Astrocyte of the hippocampus (primary cell): ENCODE measurements at places on chromosomes 2 and 18.

- no peak for DNase-seq
Observed at GRCh38 chr2:224448236-224448635, 46.3 kb upstream of the FAM124B start.

GRCh38 chr2:1652034-1652790, 92.1 kb downstream of the PXDN start:
- peak; percentile 56 for DNase-seq

DNA sequence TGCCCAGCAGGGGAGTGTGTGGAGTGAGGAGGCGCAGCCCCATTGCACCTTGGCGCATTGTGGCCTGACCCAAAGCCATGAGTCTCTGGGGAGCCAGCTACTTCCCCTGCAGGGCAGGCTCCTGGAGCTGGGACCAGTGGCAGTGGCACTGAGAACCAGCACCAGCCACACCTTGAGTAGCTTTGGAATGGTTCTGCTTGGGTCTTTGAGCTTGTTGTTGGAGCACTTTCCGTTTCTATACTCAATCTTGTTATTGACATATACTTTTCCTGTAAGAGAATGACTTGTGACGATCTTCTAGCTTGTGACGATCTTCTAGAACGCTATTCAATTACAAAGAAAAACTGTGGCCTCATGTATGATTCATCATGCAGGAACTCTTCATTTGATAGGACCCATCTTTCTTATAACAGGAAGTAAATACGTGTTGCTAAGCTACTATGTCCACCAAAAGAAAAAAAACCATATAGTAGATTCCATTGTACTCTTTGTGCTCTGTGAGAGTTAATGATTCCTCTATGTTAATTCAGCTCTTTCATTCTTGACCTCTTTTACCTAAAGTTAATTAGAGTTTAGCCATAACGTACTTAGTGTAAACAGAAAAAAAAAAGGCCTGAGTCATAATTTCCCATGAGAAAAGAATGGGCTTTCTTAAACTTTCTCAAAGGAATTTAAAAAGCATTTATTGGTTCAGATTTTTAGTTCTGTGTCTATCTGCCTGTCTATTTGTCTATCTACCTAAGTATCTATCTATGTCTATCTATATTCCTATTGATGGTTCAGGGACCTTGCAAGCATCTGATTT, 113.1 kb downstream of the GATA6 start:
- peak; percentile 82 for DNase-seq

- DNase-seq: peak; percentile 84
Observed at GRCh38 chr2:182148344-182148743, 162.7 kb downstream of the PPP1R1C start.

DNA sequence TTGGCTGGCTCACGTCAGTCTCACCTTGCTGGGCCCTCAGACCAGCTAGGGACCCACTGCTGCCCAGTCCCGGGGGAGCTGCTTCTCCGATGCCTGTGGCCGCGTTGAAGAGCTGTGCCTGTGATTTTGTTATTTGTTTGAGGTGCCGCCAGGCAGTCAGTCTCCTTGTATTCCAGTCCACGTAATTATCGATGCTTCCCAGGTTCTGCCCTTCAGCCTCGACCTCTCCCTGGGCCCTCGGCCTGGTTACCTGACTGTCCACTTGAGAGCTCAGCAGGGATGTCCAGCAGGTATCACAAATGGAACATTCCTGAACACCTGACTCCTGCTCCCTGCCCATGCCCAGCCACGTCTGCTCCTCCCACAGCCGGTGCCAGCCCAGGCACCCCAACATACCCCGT, 195.9 kb upstream of the HS6ST1 start:
- DNase-seq: no peak

GRCh38 chr18:60019463-60019840, 119.7 kb downstream of the PMAIP1 start:
- peak; percentile 88 for DNase-seq

DNA sequence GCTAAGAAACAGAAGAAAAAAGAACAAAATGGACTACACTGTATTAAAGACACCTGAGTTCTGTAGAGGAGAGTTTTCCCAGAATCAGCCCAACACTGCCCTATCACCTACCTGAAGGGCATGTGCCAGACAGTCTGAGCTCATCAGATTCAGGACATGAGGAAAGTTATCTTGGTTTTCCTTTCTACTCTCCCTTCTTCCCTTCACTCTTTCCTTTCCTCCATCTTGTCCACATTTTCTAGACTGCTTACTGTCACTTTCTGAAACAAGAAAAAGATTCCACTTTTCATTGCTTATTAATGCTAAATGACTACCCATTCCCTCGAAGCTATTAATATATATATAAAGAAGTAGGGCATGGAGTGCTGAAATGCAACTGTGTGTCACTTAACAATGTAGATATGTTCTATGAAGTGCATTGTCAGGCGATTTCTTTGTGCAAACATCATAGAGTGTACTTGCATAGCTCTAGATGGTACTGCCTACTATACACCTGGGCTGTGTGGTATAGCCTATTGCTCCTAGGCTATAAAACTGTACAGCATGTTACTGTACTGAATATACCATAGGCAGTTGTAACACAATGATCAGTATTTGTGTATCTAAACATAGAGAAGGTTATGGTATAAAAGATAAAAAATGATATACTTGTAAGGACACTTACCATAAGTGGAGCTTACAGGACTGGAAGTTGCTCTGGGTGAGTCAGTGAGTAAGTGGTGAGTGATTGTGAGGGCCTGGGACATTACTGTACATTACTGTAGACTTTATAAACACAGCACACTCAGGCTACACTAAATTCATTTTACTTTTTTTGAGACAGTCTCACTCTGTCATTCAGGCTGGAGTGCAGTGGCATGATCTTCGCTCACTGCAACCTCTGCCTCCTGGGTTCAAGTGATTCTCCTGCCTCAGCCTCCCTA, 145.5 kb upstream of the ITGA6 start:
- peak; percentile 25 for DNase-seq

DNA sequence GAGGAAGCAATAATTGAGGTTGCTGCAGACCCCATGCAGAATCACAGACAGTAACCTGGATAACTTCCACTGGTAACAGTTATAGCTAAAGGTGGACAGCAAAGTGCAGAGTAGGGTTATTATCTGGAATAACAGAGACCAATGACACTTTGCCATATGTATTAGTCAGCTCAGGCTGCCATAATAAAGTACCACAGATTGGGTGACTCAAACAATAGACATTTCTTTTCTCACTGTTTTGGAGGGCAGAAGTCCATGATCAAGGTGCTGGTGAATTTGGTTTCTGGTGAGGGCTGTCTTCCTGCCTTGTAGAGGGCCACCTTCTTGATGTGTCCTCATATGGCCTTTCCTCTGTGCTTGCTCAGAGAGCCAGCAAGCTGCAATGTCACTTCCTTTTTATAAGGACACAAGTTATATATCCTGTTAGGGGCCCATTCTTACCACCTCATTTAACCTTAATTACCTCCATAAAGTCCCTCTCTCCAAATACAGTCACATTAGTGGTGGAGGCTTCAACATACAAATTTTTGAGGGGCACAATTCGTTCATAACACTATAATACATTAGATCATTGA, 191.0 kb upstream of the LRP1B start:
- DNase-seq: peak; percentile 5

DNA sequence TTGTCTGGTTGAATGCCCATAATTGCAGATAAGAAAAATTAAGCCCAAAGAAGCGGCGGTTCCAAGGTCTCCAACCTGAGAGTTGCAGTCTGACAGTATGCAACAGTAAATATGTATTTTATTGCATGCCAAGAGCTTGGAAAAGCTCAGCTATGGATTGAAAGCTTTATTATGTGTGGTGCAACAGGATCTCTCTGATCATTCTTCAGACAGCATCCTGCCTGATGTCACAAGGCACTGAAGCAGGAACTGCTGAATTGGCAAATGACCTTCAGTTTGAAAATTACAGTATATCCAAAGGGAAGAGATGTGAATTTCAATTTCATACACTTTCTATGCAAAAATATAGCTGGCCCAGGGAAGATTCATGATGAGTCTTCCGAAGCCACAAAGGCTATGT, 42.5 kb downstream of the DOCK10 start:
- DNase-seq: no peak

- no peak for DNase-seq
Observed at GRCh38 chr2:36540986-36541754, 56.8 kb downstream of the FEZ2 start.

- DNase-seq: peak; percentile 42
Observed at GRCh38 chr2:8598295-8599165, 83.3 kb upstream of the ID2 start.

DNA sequence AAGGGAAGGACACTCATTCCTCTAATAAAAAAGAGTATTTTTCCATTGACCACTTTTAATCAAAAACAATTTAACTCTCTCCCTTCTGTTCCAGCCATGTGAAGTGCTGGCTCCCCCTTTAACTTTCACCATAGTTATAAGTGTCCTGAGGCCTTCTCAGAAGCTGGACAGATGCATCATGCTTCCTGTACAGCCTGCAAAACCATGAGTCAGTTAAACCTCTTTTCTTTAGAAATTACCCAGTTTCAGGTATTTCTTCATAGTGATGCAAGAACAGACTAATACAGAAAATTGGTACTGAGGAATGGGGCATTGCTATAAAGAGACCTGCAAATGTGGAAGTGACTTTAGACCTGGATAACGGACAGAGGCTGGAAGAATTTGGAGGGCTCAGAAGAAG, 643.6 kb upstream of the DDX18 start:
- no peak for DNase-seq

DNA sequence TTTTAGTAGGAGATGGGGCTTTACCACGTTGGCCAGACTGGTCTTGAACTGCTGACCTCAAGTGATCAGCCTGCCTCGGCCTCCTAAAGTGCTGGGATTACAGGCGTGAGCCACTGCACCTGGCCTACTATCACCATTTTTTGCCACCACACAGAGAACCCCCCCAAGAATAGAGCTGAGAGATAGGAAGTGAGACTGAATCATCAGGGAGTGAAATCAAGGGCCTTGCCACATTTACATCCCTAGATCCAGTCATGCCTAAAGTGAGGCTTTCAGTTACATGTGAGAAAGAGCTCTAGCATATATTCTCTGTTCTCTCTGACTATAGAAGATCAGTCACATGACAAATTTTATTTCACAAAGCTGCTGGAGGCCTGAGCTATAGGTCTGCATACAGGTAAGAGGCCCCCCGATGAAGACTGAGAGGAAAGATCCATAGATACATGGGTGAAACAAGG, 28.0 kb upstream of the KCMF1 start:
- DNase-seq: no peak

GRCh38 chr2:195737511-195738325, 80.7 kb downstream of the SLC39A10 start:
- no peak for DNase-seq

DNA sequence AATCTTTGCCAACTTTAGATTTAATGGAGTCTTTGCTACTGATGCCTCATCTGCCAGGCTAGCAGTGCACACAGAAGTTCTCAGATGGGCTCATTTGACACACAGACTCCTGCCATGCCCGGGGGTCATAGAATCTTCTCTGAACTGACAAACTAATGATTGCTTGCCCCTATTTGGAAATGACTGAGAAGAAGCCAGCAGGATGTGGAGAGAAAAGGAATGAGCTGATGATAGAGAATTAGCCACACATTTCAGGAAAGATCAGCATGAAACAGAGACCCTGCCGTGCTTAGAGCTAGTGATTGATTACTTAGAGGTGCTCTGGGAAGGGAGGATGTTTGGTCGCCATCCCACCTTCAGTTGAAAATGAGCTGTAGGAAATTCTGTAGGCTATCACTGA, 178.5 kb downstream of the TPGS2 start:
- no peak for DNase-seq

- no peak for DNase-seq
Observed at GRCh38 chr2:47595687-47596086, 187.3 kb upstream of the MSH6 start.

GRCh38 chr2:219417374-219417773, 803 bp upstream of the DES start:
- no peak for DNase-seq

- no peak for DNase-seq
Observed at GRCh38 chr2:168594778-168595177, 138.7 kb downstream of the CERS6 start.

- peak; percentile 10 for DNase-seq
Observed at GRCh38 chr18:80143881-80144280, 34.8 kb downstream of the ADNP2 start.

DNA sequence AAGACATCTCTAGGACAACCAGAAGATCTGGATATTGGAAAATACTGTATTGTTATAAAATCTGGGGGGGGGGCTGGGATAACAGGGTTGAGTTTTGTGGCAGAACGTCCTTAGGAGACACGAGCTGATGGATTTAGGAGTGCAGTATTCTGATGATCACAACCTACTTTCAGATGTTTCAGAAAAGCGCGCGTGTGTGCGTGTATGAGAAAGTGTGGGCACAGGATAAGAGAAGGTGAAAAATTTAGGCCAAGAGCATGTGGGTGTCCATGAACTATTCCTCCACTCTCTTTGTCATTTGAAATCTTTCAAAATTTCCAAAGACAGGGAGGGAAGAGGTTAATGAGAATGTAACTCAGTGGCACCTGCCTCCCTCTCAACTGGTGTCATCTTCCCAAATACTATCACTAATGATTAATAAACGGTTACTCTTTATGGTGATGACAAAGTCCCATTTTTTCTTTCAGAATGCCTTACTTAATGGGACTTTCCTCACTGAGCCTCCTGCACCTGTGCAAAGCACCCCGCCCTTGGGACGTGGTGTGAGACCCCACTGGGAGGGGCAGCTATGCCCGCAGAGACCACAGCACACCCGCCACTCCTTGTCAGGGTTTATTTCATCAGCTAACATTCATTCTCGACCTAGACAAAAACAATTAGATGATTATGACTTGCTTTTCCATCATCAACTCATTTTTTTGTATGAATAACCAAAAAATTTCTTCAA, 53.6 kb downstream of the HS6ST1 start:
- DNase-seq: no peak

- peak; percentile 22 for DNase-seq
Observed at GRCh38 chr2:79713131-79713785, 200.4 kb downstream of the CTNNA2 start.

DNA sequence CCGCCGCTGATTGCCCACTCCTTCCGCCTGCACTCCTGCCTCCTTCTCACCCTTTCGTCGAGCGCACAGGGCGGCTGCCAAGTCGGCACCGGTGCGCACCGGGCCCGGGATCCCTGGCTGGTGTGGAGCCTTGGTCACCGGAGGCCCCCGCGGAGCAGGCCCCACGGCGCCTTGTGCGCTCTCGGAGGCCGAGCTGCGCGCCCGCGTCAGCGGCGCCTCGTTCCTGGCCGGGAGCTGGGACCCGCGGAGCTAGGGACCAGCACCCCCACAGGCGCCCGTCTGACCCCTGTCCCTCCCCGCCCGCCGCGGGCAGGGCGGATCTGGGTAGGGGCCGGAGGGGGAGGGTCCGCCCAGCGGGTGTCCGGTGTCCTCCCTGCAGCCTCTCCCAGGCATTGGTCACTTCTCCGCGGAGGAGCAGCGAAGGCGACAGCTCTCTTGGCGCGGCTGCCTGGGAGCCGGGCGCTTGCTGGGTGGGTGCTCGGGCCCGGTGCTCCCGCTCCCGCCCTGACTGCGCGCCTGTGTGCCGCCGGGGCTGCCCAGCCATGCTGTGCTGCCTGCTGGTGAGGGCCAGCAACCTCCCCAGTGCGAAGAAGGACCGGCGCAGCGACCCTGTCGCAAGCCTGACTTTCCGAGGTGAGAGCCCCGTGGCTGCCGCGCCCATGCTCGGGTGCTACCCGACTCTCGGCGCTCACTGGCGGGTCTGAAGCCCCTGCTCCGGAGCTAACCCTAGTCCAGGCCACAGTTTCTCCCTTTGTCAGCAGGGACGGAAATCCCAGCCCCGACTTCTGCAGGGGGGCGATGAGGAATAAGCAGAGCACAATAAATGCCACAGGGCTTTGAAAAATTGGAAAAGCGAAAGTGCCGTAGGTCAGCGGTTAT, 13.2 kb downstream of the DYSF start:
- DNase-seq: peak; percentile 67

- DNase-seq: no peak
Observed at GRCh38 chr18:5993938-5994337, 98.6 kb upstream of the TMEM200C start.

- DNase-seq: no peak
Observed at GRCh38 chr2:5316001-5316490, 376.1 kb upstream of the SOX11 start.
